ENCODE measurements at places on chromosomes 2 and 18.
A peak's percentile ranks its signal among the peaks of the same experiment; 100 is the strongest.

GRCh38 chr2:137892739-137893138 lies 71.5 kb upstream of the HNMT start:
- no peak for DNase-seq

- peak; percentile 8 for DNase-seq
Measured at GRCh38 chr18:32289483-32290075, 99.7 kb downstream of the MEP1B start.

DNA sequence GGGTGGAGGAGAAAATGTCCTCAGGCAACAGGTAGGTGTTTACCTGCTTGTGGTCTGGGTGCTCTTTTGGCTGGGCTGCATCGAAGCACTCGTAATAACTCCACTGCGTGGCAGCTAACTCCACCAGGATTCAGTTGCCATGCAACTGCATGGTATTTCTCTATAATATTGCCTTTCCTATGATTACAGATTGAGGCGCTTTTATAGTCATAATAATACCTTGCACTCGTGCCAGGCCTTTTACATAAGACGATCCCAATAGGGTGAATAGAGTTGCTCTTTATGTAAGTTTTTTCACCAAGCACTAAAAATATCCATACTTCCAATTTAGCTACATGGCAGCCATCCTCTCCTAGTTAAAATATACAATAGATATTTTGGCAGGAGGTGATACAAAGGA lies 19.7 kb upstream of the NYAP2 start:
- no peak for DNase-seq

DNA sequence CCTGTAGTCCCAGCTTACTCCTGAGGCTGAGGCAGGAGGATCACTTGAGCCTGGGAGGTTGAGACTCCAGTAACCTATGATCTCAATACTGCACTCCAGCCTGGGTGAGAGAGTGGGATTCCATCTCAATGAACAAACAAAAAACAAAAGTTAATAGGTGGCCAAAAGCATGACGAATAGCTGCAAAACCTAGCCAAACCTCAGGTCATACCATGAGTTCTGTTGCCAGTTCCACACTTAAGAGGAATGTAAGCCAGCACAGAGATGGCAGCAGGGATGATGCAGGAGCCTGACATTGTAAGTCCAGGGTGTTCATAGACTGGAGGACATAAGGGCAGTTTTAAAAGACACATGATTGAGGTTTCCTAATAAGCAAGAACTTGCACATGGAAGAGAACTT lies 55.3 kb upstream of the RMDN2 start:
- no peak for DNase-seq

DNA sequence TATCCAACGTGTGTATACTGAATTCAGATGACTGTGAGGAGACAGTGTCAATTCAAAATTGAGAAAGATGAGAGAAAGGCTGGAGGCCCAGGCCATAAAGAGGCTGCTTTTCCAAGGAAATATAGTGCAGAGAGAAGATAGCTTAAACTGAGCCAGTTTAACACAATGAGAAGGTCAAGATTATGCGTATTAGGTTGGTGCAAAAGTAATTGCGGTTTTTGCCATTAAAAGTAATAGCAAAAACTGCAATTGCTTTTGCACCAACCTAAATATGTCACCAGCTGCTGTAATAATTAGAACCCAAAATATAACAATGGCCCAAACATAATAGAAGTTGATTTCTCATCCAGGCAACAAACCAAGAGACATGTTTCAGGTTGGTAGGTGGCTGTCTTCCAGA lies 148.7 kb upstream of the ATP5MC3 start:
- no peak for DNase-seq

DNA sequence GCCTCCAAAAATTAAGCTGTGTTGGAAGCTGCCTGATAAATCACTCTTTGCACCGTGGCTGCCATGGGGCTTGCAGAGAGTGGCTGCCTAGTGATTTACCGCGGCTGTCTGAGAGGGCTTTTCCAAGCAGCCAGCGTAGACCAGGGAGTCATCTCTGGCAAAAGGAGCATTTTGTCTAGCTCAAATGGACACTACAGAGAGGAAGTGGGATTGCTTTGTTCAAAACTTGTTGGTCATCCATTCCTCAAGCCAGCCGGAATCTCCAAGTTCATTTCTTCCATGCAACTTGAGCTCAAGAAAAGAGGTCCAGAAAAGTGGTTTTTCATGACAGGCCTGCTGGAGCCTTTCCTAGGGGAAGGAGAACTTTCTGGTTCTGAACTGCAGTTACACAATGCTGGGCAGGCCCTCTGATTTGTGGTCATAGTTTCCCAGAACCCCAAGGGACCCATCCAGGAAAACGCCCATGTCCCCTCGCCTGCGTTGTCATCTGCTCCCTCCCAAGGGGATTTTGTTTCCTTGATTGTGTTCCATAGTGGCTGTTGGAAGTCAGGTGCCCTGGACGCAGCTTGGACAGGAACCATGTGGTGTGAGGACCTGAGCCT lies 108.1 kb downstream of the TRIB2 start:
- DNase-seq: no peak

DNA sequence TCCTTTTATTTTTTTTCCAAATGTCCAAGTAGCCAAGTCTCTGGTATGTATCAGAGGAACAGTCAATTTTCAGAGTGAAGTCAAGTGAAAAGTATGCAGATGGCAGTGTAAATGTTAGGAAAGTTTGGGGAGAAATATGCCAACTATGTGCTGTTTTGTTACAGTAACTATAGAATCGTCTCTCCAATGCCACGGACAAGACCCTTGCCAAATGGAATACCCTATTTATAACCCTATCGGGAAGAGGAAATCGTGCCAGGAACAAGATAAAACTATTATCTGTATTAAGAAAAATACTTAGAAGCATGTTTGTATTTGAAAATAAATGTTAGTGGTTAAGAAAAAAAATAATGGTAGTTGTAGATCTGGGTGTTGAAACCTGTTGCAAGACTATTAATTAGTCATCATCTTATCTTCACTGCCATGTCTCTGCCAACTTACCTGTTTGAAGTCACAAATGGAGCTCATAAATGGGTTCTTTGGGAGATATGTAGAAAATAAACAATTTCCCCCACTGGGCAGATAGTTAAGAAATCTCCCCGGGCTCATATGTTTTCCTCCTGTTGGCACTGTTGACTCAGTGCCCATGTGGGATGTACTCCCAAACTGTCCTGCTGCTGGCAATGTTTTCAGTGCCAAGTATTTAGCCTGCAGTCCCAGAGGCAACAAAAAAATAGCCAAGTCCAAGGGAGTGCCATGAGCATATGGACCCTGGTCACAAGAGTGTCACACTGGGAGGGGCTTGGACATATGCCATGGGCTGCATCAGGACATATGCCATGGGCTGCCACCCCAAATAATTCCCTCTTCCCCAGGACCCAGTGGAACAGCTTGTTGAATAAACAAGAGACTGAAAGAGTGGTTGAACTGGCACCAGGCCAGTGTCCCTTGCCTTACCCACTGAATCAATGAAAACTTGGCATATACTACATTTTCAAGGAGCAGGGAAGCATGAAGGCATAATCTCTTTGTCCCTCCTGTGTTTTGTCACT lies 366.9 kb downstream of the OSR1 start:
- DNase-seq: no peak

- no peak for DNase-seq
Measured at GRCh38 chr2:70367722-70368323, 66.0 kb upstream of the FAM136A start.

DNA sequence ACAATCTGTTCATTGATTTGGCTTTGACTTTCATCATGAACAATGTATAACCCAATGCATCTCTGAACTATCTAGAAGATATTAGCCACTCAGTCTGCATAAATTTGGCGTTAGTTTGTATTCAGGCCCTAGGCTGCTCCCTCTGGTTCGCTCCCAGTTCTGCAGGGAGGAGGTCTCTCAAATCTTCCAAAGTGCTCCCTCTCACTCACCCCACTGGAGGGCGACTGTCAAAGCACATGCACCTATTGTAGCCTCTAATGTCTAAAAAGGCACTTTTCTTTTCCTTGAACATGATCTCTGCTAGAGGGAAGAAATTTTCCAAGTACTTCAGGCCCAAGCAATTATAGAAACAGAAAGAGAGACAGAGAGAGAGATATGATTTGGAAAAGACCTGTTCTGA lies 291.5 kb downstream of the TDRD15 start:
- DNase-seq: no peak

DNA sequence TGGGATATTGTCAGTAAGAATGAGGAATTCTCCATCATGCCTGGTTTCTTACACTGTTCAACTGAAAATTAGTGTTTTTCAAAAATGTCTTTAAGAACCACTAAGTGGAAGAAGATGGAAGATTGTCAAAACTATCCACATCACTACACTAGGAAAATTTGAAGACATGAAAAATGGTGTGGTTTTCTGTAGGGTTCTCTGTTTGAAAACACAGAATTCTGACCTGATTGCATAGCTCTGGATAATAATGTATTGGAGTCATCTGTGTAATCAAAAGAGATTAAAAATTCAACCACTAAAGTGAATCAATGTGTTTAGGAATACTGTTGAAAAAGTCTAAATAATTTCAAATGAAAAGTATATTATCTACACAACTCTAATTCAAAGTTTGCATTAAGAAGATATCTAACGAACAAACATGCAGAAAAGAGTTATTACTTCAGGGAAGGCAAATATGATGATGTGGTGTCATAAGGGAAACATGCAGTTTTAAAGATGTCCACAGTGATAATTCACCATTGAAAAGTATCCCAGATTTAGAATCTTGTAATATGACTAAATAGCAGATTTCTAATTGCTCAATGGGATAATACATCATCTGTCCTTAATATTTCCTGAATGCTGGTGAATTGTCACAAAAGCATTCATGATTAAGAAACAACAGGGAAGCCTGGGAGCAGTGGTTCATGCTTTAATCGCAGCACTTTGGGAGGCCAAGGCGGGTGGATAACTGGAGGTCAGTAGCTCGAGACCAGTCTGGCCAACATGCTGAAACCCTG lies 116.9 kb downstream of the ERBB4 start:
- no peak for DNase-seq

DNA sequence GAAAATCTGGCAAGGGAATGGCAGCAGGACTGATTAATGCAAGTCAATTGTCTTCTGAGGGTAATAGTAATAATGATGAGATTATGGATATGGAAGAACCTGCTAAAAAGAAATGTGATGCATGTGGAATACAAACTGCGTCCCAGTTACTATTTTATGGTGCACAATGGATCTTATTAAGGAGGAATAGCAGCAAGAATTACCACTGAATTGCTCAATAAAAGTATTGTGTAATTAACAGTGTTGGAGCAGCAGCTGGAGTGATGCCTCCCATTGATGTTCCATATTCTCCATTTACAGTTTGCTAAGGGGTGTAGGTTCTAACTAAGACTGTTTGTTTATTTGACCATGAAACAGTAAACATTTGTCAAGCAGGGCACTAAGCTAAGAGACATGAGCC lies 167.9 kb downstream of the HRH4 start:
- no peak for DNase-seq

- DNase-seq: no peak
Measured at GRCh38 chr2:196635156-196635555, 4.4 kb upstream of the CCDC150 start.

DNA sequence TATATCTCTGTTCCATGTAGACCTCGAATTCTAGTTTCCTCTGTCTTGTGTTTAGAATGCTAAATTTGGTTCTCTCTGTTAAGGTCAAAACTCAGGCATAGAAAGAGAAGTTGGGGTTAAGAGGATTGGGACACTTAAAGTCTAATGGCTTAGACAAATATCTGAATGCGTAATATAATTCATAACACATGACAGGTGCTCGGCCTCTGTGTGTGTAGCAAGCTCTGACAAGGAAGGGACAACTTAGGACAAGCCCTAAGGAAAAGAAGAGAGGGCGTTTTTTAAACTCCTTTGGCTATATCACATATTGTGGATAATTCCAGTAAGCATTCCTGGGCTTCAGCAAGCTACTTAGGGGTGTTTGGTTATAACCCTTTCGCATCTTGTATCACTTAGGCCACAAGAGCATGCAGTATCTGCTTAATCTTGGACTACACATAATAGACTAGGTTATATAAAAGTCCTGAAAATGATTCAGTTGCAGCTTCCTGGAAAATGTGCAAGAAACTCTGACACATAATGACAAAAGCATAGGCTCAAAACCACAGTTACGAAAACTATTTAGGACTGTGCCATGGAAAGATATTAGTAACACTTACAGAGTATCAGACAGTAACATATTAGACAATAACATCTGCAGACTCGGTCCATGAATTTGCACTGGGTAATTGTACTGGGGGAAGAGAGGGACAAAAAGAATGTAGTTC lies 16.1 kb upstream of the CREB1 start:
- no peak for DNase-seq

GRCh38 chr2:205730191-205730590 lies 47.9 kb downstream of the NRP2 start:
- no peak for DNase-seq

- no peak for DNase-seq
Measured at GRCh38 chr2:119416299-119416923, 15.2 kb upstream of the TMEM37 start.

GRCh38 chr18:62919109-62919838 lies 203.9 kb downstream of the PHLPP1 start:
- DNase-seq: no peak

- DNase-seq: no peak
Measured at GRCh38 chr2:98803405-98804264, 72.7 kb upstream of the MGAT4A start.

GRCh38 chr2:174666312-174666711 lies 68.7 kb upstream of the WIPF1 start:
- no peak for DNase-seq

DNA sequence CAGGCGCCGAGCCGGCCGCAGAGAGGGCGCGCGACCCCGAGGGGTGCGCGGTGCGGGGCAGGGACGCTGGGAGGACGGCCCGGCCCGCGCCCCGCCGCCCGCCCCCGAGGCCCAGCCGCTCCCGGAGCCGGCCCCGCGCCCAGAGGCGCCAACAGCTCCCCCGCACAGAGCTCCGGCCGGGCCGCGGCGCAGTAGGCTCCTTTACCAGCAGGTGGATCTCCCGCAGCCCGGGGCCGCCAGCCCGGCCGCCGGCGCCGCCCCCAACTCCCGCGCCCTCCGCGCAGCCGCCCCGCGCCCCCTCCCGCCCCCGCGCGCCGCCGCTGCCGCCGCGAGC lies 258 bp downstream of the MGAT4A start:
- no peak for DNase-seq

- no peak for DNase-seq
Measured at GRCh38 chr18:47882641-47883040, 47.8 kb downstream of the SMAD2 start.

GRCh38 chr2:172808156-172808555 lies 72.5 kb downstream of the RAPGEF4 start:
- no peak for DNase-seq

DNA sequence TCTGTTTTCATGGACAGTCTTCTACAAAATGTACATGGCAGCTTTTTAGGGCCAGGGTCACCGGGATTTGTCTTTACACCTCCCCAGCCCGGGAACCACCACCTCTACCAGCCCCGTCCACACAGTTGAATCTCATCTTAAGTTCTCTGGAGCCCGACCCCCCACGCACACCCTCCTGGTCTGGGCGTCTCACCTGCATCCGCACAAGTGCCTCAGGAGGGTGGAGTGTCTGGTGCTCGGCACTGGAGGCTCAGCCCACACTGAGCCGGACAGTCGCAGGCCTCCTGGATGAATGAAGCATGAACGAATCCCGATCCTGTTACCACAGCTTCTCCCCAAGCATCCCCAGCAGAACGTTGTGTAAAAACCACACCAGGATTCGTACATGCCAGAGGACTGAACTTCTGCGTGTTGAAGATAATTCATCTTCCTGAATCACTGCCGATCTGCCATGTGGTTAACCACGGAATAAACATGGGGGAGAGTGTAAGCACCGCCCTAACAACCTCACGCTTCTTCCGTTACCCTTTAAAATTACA lies 162.0 kb downstream of the RTP5 start:
- DNase-seq: no peak

- peak; percentile 9 for DNase-seq
Measured at GRCh38 chr2:84495539-84496146, 20.7 kb upstream of the DNAH6 start.
